Activated CD4-positive, alpha-beta T cell treated with anti-CD3 and anti-CD28 coated beads, Interleukin-2, amount 50 U/mL, for 1 hour (primary cell): ENCODE measurements at places on chromosomes 1 and 21.

- no peak for DNase-seq
Observed at GRCh38 chr1:3993619-3994375, 93.7 kb upstream of the C1orf174 start.

- DNase-seq: no peak
Observed at GRCh38 chr1:119329541-119330461, 38.8 kb upstream of the HAO2 start.

DNA sequence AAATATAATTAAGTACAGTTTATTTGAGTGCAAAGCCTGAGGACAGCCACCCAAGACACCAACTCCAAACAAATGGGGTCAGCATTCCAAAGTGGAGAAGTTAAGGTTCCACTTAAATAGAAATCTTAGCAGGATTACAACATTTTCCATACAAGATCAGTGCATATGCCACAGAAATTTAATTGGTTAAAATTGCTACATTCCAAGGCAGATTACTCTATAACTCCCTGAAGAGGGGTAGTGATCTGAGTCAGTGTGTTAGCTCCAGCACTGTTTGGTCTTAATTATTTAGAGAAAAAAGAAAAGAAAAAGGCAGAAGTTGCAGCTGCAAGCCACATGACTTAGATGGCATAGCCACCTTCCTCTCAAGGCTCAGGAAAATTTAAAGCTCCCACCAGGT is 297.5 kb downstream of the HHIPL2 start:
- DNase-seq: no peak

- no peak for DNase-seq
Observed at GRCh38 chr1:167950569-167950968, 13.7 kb upstream of the MPC2 start.

DNA sequence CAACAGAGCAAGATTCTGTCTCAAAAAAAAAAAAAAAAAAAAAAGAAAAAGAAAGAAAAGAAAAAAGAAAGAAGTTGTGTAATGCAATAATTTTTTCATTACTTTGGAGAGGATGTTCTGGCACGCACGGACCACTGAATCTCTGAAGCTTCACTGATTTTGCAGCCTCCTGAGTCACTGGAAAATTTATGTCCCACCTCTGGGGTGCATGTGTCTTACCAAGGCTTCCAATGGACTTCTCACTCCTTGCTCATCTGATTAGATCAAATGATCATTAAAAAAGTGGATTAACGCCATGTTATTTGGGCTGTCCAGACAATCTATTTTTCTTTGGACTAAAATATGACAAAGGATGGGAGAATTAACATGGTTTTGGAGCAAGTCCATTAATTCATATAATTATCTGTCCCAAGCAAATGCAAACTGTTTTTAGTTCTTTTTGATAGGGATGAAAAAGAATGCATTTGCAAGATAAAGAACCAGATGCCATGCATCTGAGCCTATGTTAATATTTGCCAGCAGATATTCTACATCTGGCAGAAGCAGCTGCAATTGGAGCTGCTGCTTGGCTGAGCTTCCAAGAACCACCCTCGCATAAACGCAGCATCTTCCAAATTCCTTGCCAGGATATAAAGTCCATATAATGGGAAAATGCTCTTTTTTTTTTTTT is 10.1 kb upstream of the MAP1LC3C start:
- DNase-seq: no peak

- DNase-seq: no peak
Observed at GRCh38 chr1:153577138-153577537, 11.5 kb upstream of the S100A2 start.

GRCh38 chr21:44870748-44871495 is 2.6 kb downstream of the PTTG1IP start:
- DNase-seq: peak; percentile 39

GRCh38 chr1:233412812-233413211 is 85.3 kb downstream of the MAP3K21 start:
- DNase-seq: no peak

- no peak for DNase-seq
Observed at GRCh38 chr1:203177036-203177405, 1.4 kb upstream of the MYBPH start.

- DNase-seq: no peak
Observed at GRCh38 chr1:200354243-200354642, 55.6 kb downstream of the ZNF281 start.

DNA sequence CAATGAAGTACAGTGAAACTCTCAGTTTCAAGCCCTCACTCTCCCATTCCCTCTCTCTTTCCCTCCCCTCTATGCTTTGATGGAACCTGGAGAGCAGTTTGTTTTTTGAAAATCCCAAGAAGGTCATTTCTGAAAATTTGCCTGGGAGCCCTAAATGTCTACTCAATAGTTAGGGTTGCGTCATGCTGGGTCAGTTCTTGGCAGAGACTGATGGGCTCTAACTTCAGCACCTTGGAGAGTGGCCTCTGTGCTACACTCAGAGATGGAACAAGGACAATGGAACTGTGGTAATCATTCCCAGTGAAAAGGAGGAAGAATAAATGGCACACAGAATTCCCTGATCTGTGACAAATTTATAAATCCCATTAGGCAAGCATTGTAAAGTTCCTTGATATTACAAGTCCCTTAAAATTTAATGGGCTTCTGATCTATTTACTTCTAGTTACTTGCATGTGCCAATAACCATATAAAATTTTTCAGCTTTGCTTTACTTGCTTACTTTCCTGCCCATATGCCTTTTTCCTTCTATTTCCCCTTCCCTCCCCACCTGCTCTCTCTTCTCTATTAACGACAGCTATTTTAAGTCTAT is 182.9 kb upstream of the KCND3 start:
- DNase-seq: no peak

- no peak for DNase-seq
Observed at GRCh38 chr1:48048064-48048463, 50.9 kb upstream of the TRABD2B start.

DNA sequence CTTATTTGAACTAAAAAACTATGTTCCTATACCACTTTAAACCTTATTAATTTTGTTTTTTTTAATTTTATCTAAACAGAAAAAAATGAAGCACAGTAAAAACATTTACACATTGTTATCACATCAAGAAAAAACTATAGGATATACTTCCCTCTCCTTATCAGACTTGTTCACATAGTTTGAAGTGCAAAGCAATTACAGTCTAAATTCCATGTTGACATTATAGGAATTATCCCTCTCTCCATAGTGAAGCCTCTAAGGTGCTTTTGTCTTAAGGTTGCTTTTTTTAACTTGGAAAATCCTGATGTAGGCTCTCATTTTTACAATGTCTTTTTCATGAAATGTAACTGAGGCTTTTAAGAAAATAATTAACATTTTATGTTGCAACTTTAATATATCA is 85.8 kb downstream of the RGS21 start:
- no peak for DNase-seq
